ENCODE measurements at places on chromosomes 2 and 18.

GRCh38 chr2:225400060-225400511, 576 bp downstream of the NYAP2 start:
- peak; percentile 11 for DNase-seq

- no peak for DNase-seq
Measured at GRCh38 chr2:199806179-199806578, 44.8 kb downstream of the FTCDNL1 start.

DNA sequence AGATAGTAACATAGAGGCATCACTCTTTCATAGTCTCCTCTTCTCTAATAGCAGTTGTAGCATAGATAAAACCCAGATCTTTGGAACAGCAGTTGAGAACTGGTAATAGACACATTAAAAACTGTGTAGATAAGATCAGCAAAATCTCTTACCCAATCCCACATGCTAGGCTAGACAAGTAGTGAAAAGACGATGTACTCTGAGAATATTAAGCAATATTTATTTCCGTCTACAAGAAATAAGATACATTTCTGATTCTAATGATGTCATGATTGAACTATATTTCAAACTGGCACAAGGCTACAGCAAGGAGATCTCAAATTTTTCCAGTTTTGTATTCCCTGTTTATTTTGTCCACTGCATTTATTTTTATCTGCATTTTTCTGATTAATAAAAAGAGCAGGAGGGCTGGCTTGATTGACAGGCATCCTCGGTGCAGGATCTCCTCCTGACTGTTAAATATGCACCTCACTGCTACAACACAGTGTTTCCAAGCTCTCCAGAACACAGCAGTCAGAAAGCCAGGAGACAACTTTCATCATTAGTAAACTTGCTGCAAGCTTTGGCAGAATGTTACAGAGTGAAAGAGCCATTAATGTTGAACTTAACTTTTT, 73.3 kb upstream of the ATIC start:
- no peak for DNase-seq

GRCh38 chr2:3611589-3611988, 16.7 kb downstream of the COLEC11 start:
- no peak for DNase-seq

DNA sequence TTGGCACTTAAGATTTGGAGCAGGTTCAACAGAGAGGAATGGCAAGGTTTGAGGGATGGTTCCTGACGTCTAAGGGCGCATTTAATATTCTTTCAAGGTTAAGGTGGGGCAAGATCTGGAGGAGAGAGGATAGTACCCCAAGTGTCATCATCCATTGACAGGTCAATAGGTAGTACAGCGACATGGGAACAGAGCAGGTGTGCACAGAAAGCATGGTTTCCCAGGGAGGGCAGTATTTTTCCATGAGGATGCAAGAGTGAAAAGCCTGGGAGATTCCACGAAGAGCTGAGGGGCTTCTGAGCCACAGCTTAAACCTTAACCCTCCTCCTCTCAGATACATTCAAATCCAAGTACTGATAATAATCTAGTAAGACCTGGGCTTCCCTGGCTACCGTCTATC, 9.1 kb downstream of the HES6 start:
- no peak for DNase-seq

- DNase-seq, result no peak
Measured at GRCh38 chr2:71939588-71940535, 207.8 kb downstream of the CYP26B1 start.

DNA sequence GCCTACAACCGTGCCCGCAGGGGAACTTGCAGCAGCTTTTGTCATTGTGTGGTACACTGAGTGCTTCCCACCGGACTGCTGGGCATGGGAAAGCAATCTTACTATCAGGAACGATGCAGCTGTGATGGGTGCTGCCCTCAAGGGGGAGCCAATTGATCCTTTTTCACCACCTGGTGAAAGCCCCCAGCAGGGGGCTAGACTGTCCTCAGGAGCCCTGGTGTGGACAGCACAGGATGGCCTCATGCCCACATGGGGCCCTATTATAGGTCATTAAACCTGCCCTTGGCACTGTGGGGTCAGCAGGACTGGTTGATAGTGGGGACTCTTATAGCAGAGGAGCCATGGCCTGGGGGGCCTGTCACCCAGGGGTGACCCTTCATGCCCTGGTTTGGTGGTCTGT, 172.2 kb downstream of the GLI2 start:
- no peak for DNase-seq

- no peak for DNase-seq
Measured at GRCh38 chr2:61620244-61621159, 82.3 kb upstream of the XPO1 start.

GRCh38 chr2:76073992-76074604, 363.4 kb upstream of the GCFC2 start:
- DNase-seq, result no peak

- no peak for DNase-seq
Measured at GRCh38 chr2:196403471-196403870, 232.1 kb upstream of the STK17B start.

- no peak for DNase-seq
Measured at GRCh38 chr2:226977775-226978190, 141.9 kb downstream of the RHBDD1 start.

GRCh38 chr2:33395655-33396249, 80.7 kb upstream of the RASGRP3 start:
- no peak for DNase-seq

- no peak for DNase-seq
Measured at GRCh38 chr2:25897506-25897905, 19.2 kb upstream of the ASXL2 start.
